ENCODE measurements at places on chromosomes 5 and 9.

- DNase-seq, result no peak
Measured at GRCh38 chr9:106286249-106286648, 576.7 kb upstream of the ZNF462 start.

DNA sequence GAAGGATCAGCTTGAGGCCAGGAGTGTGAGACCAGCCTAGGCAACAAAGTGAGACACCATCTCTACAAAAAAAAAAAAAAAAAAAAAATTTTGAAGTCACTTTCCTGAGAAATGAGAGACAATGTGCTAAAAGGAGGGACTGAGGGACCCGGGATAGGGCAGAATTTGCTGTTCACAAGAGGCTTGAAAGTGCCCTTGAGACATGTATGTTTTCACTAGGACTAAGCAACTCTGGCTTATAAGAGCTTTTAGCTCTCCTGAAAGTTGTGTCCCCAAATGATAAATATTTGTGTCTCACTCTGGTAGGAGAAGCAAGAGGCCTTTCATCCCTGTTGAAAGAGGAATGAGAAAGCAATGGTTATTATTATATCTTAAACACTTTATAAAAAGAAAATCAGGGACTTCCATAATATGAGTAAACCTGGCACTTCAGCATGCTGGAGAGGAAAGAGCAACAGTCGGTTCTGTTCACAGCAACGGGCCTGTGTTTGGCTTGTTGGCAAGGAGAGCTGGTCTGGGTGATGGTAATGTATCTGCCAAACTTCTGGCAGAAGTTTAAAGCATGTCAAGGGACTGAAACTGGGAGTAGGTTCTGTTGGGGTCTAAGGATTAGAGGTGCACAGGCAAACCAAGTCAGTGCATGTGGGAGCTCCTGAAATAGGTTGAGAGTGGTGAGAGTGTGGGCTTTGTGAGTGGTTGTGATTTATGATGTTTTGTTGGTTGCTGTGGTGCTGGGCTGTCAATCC lies 32.2 kb downstream of the ENTREP1 start:
- DNase-seq, result no peak

- DNase-seq, result no peak
Measured at GRCh38 chr9:83936523-83936922, 15.3 kb upstream of the KIF27 start.

- DNase-seq, result no peak
Measured at GRCh38 chr5:58235299-58235698, 224.6 kb downstream of the PLK2 start.
